ENCODE measurements at places on chromosomes 13 and 19.

DNA sequence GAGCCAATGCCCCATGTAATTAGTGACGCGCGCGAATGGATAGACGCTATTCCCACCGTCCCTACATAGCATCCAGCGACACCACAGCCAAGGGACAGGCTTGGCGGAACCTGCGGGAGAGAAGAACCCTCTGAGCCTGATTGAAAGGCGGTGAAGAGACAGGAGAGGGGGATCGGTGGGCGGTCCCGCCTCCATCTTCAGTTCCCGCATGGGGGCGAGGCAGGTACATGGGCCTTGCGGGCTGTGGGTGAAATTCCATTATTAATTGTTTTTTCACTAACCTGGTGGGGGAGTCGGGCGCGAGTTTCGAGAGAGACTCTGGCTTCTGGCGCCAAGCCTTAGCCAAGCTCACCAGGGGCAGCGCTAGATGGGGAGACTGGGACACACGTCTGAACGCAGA, 8.4 kb upstream of the TEX101 start:
- DNase-seq = no peak

GRCh38 chr19:28880735-28881401, 332.1 kb downstream of the UQCRFS1 start:
- no peak for DNase-seq

DNA sequence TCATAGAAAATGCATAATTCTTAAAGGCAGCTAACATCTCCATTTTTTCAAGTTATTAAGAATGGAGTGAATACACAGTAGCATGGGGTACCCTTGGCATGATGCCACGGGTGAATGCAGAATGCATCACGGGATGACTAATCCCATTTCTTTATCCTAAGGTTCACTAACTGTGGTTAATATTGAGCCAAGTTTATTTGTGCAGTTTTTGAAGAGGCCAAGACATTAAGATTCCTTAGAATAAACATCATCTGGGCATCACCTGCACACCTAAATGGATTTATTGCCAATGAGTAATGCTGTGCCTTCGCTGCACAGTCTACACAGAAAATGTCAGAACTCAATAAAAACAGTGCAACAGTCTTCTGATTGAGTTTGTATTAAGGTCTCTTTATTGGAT, 333.1 kb downstream of the GPC6 start:
- DNase-seq = no peak

- DNase-seq = no peak
These were observed 9.7 kb downstream of the FUT2 start for GRCh38 chr19:48705431-48705830.

- no peak for DNase-seq
These were observed 36.0 kb upstream of the SLC7A10 start for GRCh38 chr19:33261511-33262189.

All from tongue (tissue), 3 donors.